Glutamatergic neuron (in vitro differentiated cells): ENCODE measurements at places on chromosomes 1 and 21.
A peak's percentile ranks its signal among the peaks of the same experiment; 100 is the strongest.

GRCh38 chr1:47437447-47438164 lies at the start of gene FOXD2:
TSS of gene FOXD2 (plus strand) at chr1:47438044. CDS start at chr1:47438136, 92 bp downstream.
- peak; percentile 92 for DNase-seq

GRCh38 chr1:53463961-53464899 lies 5.0 kb downstream of the DMRTB1 start:
- no peak for DNase-seq

- DNase-seq, result no peak
Observed at GRCh38 chr1:56625819-56626440, 19.2 kb upstream of the PRKAA2 start.

DNA sequence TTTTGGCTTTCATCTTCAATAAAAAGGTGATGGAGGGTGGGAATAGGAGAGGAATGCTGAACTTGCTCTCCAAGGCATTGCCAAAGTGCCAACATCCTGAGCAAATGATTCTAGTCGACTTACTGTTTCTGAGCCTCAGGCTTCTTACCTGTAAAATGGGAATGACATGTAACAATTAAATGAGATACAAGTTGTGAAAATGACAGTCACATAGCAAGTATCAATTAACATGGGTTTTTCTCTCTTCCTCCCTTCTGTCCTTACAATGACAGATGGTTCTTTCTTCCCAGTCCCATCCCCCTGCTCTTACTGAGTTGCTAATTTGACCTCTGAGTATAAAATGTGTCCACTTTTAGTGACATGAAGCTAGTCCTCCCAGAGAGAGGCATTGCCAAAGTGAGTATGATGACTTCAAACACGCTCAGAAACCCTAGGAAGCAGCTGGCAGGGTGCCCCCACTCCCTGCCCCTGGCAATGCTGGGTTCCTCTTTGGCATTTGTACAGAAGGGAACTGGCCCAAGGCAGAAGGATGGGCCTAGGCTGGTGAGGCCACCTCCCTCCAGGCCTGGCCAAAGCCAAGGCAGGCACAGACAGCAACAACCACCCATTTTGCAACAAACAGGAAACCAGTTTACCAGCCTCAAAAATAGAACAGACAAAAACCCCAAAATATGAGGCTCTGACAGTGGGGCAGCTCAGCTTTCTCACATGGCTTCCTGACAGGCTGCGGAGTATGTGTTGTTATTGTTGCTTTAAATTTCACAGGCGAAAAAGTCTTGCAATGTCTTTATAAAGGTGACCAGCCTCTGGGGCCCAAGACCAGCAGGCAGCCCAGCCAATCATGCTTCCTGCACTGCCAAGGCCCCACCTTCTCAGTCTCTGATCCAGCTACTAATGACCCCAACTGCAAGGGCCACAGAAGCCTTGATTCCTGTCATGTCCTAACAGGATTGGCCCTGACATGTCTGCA lies 115.9 kb downstream of the HIVEP3 start:
- DNase-seq, result no peak

DNA sequence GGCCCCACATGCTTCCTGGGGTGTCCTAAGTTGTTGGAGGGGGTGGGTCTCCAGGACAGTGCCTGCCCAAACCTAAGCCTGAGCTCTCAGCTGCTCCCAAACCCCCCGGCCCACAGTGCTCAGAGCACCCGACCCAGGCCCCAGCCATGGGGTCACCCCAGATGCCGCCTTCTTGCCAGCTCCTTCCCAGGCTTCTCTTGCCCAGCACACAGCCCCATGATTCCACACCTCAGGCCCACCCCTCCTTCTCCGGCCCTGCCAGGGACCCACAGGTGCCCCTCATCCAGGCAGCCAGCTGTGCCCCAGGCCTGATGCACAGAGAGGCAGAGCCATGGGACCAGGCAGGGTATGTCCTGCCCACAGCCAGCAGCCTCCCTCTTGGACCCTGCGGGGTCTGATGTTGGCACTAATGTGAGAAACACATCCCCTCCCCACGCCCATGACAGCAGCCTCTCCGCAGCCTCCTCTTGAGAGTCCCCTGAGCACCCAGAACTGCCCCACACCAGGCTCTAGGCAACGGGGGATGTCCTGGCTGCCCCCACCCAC lies 4.9 kb downstream of the WNT9A start:
- peak; percentile 23 for DNase-seq

DNA sequence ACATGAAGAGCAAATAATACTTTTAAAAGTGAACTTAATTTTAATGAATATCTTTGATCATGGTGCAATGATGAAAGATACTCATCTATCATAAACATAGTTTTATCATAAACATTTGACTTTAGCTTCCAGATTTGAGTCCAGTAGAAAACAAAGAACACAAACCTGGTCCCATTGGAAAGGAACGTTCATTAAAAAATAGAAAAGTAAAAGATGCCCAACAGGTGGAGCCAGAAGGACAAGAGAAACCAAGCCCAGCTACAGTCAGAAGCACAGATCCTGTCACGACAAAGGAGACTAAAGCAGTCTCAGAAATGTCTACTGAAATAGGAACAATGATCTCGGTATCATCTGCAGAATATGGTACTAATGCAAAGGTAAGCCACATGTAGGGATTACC lies 55.6 kb upstream of the MYOCOS start:
- no peak for DNase-seq

GRCh38 chr1:16078925-16079656 lies 5.6 kb upstream of the FAM131C start:
- peak; percentile 85 for DNase-seq

DNA sequence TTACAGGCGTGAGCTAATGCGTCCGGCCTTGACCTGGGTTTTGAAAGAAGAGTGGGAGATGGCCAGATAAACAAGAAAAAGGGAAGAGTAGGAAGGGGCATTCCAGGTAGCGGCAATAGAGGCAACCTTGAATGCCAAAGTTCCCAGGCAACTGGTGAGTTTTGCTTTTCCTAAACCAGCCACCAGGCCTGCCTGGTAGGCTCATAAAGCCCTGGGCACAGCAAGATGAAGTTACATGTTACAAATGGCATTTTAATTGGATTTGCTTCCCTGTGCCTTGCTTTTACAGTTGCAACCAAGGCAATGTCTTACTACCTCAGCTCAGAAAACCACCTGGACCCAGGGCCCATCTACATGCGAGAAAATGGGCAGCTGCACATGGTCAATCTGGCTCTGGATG lies 5.5 kb downstream of the LRRC42 start:
- no peak for DNase-seq

GRCh38 chr1:22228074-22228473 lies 85.2 kb upstream of the WNT4 start:
- no peak for DNase-seq

DNA sequence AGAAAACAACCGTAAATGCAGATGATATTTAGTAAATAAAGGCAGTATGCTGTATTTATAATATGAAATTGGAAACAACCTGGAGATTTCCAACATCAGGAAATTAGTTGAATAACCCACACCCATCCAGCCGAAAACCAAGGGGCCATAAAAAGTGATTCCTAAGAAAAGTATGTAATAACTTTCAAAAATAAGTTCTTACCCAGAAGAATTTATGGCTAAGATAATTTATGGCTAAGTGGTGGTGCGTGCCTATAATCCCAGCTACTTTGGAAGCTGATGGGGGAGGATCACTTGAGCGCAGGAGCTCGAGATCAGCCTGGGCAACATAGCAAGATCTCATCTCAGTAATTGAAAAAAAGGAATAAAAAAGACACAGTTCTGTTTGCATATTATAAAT lies 43.2 kb downstream of the TMCO4 start:
- DNase-seq, result no peak

DNA sequence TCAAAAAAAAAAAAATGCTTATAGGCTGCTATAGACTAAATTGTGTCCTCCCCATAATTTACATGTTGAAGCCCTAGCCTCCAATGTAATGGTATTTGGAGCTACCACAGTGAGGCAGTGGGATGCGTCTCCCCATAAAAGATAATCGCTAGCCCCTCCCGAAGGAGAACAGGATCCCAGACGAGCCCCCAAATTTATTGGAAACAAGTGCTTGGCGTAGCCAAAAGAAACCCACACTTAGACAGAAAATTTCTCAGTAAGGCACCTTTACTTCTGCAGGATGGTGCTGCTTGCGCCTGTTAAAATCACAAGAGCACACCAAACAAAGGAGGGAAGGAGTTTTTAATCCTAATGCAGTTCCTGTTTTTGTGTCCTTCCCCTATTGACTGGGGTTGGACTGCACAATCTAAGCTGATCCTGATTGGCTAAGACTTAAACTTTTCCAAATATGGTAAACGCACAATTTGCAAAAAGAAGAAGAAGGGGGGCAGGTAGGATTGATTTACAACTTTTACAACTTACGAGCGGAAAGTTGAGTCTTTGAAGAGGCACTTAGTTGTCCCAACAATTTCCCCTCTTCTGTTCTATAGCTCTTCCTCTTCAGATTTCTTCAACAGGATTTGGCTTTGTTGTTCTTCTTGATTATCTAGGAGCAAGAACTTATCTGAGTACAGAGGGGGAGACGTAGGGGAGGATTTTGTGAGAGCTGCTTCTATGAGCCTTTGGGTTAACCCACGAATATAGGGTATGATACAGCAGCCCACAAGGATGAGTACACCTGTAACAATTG lies 3.0 kb upstream of the IPP start:
- no peak for DNase-seq

DNA sequence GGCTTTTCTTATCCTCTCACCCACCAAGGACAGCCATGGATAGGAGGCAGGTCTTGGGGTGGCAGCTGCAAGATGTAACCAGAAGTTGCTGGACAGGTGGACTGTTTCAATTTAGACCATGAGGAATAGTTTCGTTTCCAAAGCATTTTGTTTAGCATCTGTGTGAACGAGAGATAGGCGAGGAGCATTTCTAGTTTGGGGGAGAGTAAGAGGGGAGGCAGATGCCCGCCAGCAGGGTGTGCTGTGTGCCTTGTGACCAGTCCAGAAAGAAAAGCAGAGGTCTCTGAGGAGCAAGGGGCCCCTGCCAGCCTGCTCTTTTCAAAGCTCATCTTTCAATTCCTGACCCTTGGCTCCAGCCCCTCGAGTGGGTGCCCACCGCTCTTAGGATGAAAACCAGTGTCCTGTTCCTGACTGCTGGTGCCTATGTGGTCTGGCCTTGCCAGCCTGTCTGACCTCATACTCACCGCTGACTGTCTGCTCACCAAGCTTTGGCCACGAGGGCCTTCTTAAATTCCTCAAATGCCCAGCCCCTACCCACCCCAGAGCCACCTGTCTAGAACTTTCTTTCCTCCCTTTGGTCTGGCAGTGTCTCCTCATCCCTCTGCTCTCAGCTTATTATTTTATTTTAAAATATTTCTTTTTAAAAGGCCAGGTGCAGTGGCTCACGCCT lies 8.5 kb downstream of the SERINC2 start:
- DNase-seq, result peak; percentile 56

- DNase-seq, result no peak
Observed at GRCh38 chr1:17218939-17219338, 14.0 kb downstream of the PADI1 start.

DNA sequence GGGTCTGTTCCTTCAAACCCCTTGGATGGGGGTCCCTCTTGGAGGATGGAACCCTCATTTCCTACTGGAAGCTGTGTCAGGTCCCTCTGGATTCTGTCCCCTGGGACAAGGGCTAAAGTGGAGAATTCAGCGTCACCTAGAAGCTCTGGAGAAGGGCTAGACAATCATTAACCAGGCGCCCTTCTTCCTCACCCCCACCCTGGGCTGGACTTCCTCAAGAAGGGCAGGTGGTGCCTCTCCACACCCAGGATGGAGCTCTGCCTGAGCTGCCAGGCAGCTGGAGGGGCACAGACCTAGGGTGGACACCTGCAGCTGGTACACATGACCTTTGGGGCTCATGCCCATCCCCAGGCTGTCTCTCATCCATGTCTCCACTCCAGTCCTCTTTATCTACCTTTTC lies 3.6 kb downstream of the CELF3 start:
- DNase-seq, result no peak

- peak; percentile 95 for DNase-seq
Observed at GRCh38 chr1:113758631-113759332, 504 bp downstream of the PHTF1 start.

DNA sequence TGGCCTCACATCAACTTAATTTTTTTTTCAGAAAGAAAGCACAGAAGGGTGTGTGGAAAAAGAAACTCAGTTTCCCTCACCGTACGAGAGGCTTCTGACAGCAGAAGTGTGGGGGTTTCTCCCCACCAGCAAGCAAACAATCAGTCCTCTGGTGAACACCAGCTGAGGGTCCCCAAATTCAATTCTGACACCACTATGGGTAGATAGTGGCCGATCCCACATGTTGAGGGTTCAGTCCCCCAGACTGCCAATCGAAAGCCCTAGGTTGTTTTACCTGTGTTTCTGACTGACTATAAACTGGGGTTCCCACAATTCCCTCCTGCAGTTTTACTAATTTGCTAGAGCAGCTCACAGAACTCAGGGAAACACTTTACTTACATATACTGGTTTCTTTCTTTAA lies 2.1 kb downstream of the IFI6 start:
- DNase-seq, result no peak

- DNase-seq, result no peak
Observed at GRCh38 chr1:169235568-169235967, 129.1 kb downstream of the ATP1B1 start.

- DNase-seq, result no peak
Observed at GRCh38 chr1:59183749-59184317, 113.1 kb upstream of the FGGY start.

- DNase-seq, result no peak
Observed at GRCh38 chr1:154598871-154599635, 8.9 kb downstream of the ADAR start.

- DNase-seq, result no peak
Observed at GRCh38 chr1:2145946-2146835, 48.4 kb downstream of the FAAP20 start.

GRCh38 chr1:233268389-233269022 lies 27.0 kb downstream of the PCNX2 start:
- no peak for DNase-seq

GRCh38 chr1:208437401-208437800 lies 193.2 kb upstream of the PLXNA2 start:
- no peak for DNase-seq

GRCh38 chr21:33860332-33860879 lies 55.2 kb downstream of the ATP5PO start:
- no peak for DNase-seq

DNA sequence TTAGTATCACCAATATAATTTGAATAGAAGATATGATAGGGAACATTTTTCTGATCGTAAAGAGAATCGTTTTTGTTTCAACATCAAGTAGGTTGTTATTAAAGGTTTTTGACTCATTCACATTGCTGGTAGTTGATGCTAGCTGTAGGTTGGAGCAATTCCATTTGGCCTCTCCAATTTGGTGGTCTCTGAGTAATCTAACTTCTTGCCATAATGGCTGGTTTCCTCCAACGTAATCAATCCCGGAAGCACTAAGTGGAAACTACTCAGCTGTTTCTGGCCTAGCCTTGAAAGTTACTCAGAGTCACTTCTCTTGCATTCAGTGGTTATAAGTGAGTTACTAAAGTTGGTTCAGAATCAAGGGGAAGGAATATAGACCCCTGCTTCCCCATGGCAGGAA lies 26.0 kb downstream of the RCOR3 start:
- DNase-seq, result no peak
